HEK293T (cell line): ENCODE measurements at places on chromosomes 4 and X.

GRCh38 chrX:117989512-117989911 is 127.1 kb downstream of the KLHL13 start:
- DNase-seq: no peak

GRCh38 chrX:24567169-24567568 is 80.0 kb downstream of the PCYT1B start:
- DNase-seq: no peak

DNA sequence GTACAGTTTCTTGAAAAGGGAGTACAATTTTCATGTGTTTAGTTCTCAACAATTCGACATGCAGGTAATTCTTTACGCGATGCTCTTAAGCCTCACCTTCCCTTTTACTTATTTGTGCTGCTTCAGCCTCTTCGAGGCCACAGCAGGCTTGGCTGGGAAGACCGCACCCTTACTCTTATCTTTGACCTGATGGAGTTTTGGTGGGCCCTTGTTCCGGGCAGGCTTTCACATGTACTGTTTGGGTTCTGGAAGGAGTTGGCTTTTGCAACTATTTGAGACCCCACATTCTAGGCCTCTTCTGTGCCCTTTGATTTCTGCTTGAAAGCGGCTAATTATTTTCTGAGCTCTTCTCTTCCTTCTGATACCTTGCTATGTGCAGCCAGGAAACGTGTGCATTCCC is 60.2 kb downstream of the FAM193A start:
- DNase-seq: no peak

DNA sequence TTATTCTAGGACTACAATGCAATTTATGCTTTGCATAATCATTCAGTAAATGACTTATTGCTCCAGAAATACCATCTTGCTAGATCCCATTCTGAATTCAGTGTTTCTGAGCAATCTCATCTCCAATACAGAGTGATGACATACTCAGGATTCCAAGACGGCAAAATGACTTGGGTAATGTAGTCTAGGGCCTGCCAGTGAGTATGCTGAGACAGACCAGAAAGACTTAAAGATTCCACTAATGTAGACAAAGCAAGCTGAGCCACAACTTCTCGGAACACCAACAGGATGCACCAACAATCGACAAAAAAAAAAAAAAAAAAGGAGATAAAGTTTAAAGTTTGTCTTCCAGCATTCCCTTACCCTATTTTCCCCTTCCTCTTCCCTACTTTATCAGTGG is 919 bp upstream of the SEC24B start:
- no peak for DNase-seq

DNA sequence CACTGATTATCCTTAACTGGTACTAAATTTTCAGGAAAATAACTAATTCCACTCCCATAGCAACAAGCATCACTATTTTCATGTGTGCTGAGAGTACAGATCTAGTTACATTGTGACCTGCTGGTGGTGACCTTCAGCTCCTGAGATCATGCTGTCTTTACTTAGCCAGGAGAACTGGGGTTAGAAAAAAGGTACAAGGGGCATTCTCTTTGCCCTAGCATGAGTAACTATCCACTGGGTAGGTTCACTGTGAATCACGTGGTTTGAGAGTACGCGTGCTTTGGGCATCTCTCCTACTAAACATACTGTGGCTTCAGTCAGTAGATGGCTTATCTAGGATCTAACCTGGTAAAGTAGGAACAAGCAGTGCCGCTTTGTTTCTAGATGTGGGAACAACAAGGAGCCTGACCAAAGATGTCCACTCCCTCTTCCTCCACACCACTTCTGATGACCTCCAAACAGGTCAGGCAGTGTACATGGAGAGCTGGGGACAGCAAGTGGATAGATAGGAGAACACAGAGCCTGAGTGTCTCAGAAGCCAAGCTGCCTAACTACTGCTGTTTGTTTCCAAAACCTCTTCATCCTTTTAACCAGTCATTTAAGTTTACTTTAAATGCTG is 90.2 kb downstream of the CBR4 start:
- DNase-seq: no peak
